Mesenchymal stem cell (in vitro differentiated cells and primary cell): ENCODE measurements at places on chromosomes 7 and 10.

GRCh38 chr7:29572558-29572957 lies 8.9 kb downstream of the PRR15 start:
- no peak for DNase-seq

DNA sequence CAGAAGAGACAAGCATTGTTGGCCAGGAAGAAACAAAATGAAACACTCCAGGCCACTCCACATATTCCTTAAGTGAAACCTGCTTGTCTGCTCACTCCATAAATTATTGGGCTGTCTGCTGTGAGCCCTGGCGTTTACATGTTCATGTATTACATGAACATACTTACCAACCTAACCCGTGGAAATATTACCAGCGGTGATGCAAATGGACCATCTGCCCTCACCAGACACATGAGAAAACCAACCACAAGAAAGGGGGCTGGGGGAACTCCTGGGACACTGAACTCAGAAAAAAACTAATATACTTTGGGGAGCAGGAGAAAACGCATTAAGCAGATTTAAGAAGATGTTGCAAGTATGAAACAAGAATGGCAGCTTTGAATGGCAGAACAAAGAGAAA lies 731.2 kb upstream of the IGFBP3 start:
- DNase-seq: no peak

DNA sequence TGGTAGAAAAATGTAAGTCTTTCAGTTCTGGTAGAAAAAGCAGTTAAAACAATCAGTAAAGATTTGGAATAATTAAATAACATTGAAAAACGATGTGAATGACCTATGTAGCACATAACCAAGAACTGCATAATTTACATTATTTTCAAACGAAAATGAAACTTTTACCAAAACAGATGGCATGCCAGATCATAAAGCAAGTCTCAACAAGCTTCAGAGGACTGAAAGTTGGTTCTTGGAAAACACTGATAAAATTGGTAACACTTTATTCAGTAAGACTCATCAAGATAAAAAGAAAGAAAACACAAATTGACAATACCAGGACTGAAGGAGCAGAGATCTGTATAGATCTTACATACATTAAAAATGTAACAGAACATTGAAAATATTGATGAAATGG lies 92.8 kb downstream of the VIPR2 start:
- DNase-seq: no peak

DNA sequence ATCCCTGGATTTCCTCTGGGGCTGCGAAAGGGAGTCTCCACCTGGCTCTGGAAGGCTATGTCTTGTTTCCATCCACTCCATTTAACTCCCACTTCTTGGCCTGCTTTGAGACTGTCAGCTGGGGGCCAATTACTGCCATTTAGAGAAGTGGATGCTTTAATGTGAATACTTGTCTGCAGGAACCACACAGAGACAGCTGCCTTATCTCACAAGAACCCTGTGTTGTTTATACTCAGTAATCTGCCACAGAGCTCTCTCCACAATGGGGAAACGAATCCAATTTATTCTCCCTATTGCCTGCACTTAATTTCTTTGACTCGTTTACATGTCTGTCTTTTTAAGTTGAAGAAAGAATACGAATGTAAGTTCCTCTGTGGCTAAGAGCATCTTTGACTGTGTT lies 787.0 kb upstream of the C7orf33 start:
- no peak for DNase-seq

DNA sequence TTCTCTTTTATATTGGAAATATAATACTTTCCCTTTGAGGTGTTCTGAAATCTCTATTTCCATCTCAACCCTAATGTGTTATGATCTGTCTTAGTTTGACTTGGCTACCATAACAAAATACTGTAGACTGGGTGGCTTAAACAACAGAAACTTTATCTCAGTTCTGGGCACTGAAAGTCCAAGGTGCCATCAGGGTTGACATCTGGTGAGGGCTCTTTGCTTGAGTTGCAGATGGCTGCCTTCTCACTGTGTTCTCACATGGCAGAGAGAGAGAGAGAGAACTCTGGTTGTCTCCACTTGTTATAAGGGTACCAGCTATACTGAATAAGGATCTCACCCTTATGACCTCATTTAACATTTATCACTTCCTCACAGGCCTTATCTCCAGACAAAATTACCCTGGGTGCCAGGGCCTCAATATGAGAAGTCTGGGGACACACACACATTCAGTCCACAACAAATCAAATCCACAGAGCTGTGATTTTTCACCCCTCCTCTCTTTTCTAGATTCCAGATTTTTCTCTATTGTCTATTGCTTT lies 104.5 kb downstream of the SRI start:
- DNase-seq: no peak

DNA sequence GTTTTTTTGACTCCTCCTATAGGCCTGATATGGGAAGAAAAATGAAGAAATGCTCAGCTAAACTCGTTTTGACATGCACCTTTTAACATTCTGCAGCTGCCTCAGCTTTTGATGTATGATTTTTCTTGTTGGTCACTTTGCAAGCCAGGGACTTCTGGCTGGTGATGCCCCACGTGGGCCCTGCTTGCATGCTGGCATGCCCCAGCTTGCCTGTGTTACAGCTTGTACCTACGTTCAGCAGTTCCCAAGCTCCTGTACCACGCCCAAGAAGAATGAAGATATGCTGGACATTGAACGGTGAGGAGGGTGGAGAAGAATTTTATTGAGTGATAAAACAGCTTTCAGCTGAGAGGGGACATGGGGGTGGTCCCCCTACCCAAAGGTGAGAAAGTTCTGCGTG lies 245.6 kb upstream of the FZD8 start:
- DNase-seq: no peak

DNA sequence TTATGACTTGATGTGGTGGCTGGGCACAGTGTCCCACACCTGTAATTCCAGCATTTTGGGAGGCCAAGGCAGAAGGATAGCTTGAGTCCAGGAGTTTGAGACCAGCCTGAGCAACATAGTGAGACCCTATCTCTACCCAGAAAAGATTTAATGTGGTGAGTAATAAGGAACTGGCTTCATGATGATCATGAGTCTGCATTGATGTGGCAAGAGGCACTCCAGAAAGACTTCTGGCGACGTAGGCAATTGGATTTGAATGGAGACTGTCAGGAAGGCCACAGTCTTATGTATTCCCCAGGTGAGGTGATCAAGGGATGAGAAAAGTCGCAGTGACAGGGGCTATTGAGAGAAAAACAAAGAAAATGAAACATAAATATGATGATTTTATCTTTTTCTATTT lies 138.0 kb downstream of the CACNB2 start:
- no peak for DNase-seq

- no peak for DNase-seq
Measured at GRCh38 chr10:78375854-78376785, 342.5 kb downstream of the RPS24 start.

GRCh38 chr10:94036766-94037033 lies 43.0 kb downstream of the PLCE1 start:
- DNase-seq: no peak

DNA sequence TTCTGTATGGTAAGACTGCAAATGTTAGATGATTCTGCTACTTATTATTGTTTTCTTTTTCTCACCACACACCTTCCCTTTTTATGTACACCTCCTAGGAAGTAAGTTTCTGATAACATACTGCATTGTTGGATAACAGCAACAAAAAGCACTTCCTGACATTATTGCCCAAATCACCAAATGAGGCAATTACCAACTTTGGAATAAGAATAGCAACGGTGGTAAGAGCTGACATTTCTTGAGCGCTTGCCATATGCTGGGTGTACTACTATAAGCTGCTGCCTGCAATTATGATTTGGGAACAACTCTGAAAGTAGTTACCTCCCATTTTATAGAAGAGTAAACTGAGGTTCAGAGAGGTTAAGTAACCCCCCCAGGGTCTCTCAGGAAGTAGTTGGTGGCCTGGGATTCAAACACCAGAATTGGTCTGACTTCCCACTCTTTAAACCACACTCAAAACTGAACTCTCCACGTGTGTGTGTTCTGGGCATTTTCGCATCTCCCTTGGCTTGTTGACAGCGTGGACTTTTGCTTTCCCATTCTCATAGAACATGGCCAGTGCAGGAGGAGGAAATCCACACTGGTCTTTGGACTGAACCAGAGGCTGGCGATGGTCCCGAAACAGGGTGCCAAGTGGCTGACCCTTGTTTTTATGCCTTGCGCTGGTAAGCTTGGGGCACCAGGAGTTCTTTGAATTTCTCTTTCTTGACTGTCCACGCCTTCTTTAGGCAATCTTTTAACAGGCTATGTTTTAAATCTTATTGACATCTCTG lies 71.4 kb downstream of the TCF7L2 start:
- DNase-seq: peak; percentile 14

- peak; percentile 29 for DNase-seq
Measured at GRCh38 chr7:25314731-25315267, 86.5 kb upstream of the NPVF start.

DNA sequence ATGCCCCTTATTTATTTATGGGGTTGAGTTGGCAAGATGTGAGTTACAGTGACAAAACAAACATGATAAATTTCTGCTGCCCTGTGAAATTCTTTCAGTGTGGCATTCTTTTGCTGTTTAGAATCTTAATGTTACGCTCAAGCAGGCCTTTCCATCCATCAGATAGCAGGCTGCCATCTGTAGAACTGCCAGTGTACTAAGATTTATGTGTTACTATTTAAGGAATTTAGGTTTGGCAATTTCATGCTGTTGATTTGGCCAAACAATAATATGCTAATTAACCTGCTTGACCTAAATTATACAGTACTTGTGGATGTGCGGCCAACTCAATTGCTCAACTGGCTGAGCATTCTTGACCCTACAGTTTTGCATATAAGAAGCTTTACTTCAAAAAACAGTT lies 477.7 kb upstream of the TPK1 start:
- no peak for DNase-seq

DNA sequence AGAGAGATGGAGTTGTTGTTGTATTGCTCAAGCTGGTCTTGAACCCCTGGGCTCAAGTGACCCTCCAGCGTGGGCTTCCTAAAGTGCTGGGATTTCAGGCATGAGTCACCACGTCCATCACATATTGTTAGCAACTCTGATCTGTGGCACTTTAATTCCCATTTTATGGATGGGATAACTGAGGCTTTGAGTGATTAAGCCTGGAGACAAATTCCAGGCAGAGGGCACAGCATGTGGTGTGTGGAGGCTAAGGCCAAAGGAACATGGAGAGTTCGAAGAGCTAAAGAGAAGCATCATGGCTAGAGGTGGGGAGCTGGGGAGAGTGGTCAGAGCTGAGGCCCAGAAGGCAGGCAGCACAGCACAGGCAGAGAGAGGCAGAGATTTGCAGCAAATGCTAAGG lies 458.4 kb downstream of the XPNPEP1 start:
- DNase-seq: no peak

DNA sequence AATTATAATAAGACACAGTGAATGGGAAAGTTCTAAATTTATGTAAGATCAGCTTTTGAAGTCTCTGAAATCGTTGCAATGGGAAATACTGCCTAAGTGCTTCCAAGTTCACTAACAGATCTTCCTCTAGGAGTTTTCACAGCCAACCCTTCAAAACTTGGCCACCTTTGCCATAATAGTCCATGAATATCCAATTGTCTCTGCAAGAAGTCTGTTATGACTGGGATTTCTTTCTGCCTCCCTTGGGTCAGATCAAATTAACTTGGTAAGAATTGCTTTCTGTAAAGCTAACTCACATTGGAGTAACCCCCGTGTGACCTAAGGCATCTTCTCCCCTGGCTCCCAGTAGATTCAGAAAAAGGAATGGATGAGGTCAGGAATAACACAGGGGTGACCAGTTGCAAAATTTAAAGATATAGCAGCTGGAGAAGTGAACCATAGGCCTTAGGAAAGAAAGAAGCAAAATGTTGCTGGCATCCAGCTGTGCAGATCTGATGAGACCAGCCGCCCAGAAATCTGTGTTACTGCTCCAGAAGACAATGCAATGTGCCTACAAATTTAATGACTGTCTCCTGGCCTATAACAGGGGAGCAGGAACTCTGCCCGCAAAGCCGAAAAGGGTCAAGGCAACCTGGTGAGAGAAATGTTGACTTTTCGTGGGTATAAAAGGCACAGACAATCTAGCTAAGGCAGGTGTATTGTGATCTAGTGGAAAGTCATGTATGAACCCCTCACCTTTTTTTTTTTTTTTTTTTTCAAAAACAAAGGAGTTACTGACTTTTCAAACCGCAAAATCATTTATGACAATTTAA lies 7.5 kb upstream of the OPTN start:
- DNase-seq: no peak

GRCh38 chr10:54843085-54843646 lies 42.1 kb upstream of the PCDH15 start:
- DNase-seq: no peak

- no peak for DNase-seq
Measured at GRCh38 chr7:132767378-132767777, 191.1 kb upstream of the PLXNA4 start.

DNA sequence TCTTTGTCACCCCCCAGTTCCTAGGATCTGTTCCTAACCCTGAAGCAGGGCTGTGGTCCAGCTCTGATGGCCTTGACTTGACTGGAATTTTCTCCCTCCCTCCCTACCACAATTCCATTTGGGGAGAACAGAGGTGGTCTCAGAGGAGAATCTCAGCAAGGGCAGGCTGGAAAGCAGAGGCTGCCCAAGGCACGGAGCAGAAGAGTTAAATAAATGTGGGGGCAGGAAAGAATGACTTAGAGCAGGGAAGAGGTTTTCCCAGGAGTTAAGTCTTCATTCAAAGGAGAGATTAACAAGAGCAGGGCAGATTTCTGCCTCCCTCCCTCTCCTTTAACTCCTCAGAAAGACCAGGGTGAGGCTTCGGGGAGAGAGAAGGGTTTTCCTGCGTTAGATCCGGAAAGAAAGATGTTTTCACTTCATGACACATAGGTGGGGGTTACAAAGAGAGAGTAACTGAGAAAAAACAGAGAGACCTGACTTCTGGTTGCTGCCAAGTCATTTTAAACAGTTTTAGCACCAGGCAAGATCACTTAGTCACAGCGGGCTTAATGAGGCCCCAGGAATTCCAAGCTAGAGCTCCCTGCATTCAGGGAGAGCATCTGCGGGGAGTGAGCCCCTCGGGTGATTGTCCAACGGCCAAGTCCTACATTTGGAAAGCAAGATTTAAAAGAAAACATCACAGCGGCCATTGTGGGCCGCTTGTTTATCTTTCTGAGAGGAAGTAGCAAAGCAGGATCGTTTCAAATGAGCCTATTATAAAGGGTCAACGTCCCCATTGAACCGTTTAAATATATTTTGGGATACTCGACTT lies 78.7 kb downstream of the ARHGAP22 start:
- DNase-seq: peak; percentile 67

DNA sequence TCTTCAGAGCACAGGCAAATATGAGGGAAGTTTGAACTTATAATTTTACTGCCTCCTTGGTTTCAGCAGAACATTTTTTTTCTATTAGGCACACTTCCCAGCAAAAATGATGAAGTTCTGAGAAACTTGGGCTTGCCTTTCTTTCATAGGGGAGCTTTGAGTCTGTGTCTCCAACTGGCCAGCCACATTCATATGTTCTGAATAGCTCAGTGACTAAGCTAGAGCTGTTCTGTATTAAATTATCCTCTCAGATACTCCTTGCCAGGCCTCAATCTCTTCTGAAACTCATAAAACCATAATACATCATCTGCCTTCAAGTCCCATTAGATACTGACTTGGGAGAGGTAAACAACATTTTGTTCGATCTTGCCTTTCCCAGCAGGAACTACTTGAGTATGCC lies 476.5 kb downstream of the GPAM start:
- DNase-seq: no peak

GRCh38 chr7:43481902-43482678 lies 100.8 kb upstream of the STK17A start:
- no peak for DNase-seq

- DNase-seq: no peak
Measured at GRCh38 chr10:24969841-24970281, 17.5 kb upstream of the PRTFDC1 start.

GRCh38 chr10:114399576-114399975 lies 4.7 kb downstream of the AFAP1L2 start:
- peak; percentile 84 for DNase-seq

GRCh38 chr10:33229949-33230267 lies 104.6 kb downstream of the NRP1 start:
- DNase-seq: no peak
